Activated naive CD8-positive, alpha-beta T cell treated with anti-CD3 and anti-CD28 coated beads for 36 hours (primary cell): ENCODE measurements at places on chromosomes 3 and 15. TPM values are rescaled to one million over a fixed set of nuclear protein-coding genes. Genes with fewer than 3 reads are reported as not detected.

The CNTN6 gene
- total RNA-seq = not detected

The ARMC8 gene
- 45.6 TPM for total RNA-seq

The NPAP1 gene
- not detected for total RNA-seq

The ZBTB20 gene
- total RNA-seq = 4.5 TPM

The SERINC4 gene
- total RNA-seq = 0.14 TPM
